ENCODE measurements at places on chromosomes 7 and 10.

DNA sequence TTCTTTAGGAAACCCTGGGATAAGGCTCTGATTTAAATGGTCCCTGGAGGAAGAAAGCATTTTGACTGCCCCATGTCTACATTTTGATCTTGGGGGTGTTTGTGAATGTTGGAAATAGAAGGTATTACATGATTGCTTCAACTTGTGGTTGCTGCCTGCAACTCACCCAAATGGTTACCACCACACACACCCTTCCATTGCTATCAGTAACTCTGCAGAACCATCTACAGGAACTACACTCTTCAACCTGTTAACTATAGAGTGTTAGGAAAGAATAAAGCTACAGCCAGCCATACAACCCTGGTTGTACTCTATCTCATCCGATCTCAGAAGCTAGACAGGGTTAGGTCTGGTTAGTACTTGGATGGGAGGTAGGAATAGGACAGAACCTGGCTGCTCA is 71.2 kb downstream of the APBB1IP start:
- DNase-seq, result no peak

- DNase-seq, result peak; percentile 49
Observed at GRCh38 chr10:79069325-79070080, 737 bp downstream of the ZMIZ1 start.

- DNase-seq, result no peak
Observed at GRCh38 chr10:77816311-77816710, 110.2 kb downstream of the DLG5 start.

DNA sequence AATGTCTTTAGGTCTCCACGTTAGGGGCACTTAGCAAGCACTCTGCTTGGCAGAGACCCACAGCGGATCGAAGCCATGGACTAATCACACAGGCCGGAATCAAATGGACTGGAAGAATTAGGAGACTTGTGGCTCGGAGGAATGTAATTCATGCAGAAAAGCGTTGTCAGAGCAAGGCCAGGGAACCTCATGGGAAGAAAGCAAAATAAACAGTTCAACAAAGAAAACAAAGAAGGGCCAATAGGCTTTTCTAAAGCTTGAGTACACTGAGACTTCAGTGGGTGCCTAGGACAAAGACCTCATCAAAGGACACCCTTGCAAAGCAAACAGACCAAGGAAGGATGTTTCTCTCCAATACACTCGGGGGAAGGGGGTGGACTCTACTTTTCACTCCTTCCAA is 171.1 kb downstream of the GLI3 start:
- no peak for DNase-seq

DNA sequence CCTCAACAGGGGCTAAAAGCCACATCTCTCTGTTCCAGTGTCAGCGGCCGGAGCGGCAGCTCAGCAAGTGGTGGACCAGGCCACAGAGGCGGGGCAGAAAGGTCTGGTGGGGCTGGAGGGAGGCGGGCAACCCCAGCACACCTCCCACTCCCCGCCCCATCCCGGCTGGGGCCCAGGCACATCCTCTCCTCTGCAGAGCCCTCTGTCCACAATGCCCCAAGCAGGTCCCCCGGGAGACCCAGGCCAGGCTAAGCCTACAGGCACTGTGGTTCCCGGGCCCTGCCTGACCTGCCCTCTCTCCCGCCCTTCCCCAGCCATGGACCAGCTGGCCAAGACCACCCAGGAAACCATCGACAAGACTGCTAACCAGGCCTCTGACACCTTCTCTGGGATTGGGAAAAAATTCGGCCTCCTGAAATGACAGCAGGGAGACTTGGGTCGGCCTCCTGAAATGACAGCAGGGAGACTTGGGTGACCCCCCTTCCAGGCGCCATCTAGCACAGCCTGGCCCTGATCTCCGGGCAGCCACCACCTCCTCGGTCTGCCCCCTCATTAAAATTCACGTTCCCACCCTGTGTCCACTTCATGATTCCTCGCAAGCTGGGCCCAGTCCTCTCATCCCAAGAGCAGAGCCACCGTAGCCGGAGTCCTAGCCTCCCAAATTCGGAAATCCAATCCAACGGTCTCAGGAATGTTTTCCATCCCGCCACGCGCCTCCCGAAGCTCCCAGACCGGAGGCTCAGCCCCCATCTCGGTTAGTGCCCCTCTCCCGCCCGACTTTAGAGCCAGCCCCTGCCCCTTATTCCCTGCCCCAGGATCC is 2.1 kb downstream of the ADIRF start:
- DNase-seq, result peak; percentile 86

DNA sequence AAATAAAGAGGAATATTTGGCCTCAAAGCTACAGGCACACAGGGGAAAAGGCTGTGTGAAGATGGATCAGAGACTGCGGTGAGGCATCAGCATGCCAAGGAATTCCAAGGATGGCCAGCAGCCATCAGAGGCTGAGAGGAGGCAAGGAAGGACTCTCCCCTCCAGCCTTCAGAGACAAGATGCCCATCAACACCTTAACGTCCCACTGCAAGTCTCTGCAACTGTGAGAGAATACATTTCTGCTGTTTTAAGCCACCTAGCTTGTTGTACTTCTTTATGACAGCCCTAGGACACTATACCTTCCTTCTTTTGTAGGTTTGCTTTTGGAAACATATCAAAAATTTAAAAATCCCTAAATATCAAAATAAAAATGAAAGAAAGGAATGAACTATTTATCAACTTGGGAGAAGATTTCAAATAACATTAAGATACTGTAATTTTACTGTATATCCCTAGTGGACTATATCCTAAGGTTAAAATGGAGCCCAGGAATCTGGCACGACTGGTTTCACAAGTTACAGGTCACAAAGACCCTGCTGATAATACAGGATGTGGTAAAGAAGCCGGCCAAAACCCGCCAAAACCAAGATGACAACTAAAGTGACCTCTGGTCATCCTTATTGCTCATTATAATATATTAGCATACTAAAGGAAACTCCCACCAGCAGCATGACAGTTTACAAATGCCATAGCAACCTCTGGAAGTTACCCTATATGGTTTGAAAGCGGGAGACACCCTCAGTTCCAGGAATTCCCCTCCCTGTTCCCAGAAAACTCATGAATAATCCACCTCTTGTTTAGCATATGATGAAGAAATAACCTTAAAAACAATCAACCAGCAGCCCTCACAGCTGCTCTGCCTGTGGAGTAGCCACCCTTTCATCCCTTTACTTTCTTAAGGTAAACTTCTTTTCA is 185.2 kb downstream of the AVL9 start:
- no peak for DNase-seq

- no peak for DNase-seq
Observed at GRCh38 chr7:64945503-64946175, 42.6 kb downstream of the ZNF273 start.

DNA sequence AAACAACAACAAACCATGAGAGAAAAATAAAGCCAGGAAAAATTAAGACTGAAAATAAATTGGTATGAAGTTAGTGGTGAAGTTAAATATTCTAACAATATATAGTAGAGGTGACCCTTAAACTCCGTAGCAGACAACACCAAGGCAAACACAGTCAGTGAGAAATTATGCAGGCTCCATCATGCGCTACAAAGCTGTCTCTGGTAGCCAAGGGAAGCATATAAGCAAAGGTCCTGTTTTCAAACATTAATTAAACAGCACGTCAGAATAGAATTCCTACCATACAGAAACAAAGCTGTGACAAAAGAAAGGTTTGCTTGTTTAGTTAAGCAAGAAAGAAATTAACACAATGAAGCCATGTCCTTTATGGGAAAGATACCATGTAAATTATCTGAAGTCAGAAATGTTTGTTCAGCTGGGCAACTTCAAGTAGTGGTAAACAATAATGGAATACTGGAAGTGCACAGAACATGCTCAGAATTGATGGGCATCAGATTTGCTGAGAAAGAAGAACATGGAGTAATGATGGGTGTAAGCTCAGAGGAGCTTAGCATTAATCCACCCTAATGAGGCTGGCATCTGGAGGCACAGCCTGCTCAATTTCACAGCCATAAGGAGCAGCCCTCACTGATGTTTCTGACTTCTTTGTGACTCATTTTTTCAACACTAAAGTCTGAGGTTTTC is 75.7 kb downstream of the IGF2BP3 start:
- no peak for DNase-seq

- DNase-seq, result no peak
Observed at GRCh38 chr7:154475864-154476263, 423.7 kb downstream of the DPP6 start.

All from AG08395 (cell line).